IPS DF 6.9 (cell line): ENCODE measurements at places on chromosomes 3 and 15.

GRCh38 chr3:155001289-155002010 lies 78.7 kb upstream of the MME start:
- no peak for DNase-seq

DNA sequence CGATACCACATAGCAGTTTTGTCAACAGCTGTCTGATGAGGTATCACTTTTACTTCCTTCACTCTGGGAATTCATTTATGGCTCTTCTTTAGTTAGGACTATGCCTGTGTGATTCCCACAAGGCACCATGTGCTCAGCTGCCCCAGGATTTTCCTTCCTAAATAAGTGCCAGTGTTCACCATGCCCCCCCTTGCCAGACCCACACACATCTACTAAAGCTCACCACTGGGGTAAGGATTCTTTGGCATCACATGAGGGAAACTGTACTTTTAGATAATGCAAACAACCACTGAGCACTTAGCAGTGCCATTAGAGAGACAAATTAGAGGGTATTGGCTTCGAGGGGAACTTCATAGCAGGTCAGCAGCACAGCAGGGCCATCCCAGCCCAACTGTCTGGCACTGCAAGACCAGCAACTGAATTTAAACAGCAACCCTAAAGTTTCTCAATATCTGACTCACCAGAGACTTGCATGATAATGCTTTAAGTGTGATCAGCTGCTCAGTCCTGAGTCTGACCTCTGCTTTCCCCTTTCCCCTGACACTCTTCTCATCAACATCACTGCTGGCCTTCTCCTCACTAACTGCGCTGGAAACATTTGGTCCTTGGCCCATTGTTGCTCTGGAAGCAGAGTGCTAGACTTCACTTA lies 114.3 kb downstream of the STAC start:
- DNase-seq, result no peak

DNA sequence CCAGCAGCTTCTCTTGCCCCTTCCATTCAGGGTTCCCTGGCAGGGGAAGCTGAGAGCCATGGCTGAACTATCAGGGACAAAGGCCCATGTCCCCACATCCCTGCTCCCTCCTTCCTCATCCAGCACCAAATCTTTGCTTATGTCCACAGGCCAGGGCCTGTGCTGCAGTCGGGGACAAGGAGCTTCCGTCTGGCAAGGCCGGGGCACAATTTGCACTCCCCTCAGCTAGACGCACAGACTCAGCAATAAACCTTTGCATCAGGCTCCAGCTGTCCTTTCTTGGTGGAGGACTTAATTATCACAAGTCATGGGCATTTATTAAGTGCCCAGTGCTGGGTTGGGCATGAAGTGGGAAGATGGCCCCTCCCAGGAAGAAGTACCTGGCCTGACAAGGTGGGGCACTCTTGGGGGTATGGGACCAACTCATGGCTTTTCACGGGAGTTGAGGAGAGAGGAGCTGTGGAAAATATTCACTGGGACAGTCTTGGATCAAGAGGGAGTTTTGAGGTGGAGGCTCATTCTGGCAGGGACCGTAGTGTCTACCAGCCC lies 4.9 kb downstream of the GNAT1 start:
- no peak for DNase-seq

DNA sequence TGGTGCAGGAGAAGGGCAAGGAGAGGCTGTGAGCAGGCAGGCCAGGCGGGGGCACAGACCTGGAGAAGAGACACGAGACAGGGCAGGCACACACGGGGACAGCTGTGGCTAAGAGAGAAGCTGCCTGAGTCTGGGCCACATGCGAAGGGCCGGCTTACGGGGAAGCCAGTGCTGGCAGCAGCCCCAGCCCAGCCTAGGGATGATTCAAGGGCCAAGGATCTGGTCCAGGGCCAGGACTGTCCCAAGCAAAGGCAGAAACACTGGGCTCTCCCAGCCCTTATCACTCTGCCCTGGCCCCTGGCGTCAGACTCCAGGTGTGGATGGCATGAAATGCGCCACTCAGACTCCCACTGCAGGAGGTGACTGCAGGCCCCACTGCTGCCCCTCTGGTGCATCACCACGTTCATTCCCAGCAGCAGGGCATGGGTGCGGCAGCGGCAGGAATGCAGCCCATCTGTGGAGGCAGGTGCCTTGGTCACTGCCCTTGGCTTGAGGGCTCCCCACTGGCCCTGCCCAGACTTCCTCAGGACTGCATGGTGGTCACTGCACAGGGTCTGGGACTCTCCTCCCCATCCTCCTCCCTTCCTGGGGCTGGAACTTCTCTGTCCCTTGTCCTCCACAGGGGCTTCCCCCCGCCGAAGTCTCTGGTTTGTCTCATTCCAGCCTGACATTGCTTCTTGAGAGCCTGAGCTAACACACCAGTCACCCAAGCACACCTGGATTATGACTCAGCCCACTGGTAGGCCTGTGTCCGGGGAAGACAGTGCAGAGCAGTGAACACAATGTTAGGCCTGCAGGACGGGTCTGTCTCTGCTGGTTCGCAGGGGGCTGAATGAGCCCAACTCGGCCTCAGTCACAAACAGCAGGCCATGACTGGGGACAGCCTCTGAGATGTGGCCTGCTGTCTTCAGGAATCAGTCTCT lies 69.3 kb downstream of the TBC1D2B start:
- no peak for DNase-seq
